ENCODE measurements at places on chromosomes 6 and 20.

DNA sequence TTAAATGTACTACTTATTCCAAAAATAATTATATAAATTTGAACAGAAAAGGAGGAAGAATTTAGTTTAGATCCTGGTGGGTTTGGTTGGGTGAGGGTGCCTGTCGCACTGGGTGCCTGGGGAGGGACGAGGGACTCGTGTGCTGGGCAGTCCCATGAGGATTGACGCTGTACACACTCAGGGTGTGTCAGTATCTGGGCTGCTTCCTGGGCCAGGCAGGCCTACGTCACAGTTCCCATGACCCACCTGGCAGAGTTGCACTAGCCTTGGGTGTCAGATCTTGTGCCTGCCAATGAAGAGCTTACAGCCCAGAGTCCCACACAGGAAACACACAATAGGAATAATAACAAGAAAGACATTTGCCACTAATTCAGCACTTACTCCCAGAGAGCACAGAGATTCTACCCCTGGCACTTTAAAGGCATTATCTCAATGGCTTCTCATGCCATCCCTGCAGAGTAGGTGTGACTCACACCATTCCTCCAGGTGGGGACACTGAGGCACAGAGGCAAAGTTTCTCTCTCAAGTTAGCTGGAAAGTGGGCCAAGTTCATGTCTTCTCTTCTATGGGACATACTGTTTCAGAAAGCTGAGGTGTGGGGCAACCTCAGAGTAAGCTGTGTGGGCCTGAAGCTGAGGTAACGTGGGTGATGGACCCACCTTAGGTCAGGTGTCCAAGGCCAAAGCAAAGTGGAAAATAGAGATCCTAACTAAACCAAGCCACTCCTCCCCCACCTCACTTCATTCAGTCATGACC lies 1.3 kb upstream of the SDCBP2 start:
- peak; percentile 33 for DNase-seq

- no peak for DNase-seq
These were observed 729.2 kb downstream of the DHX35 start for GRCh38 chr20:39691151-39691862.

GRCh38 chr6:113315165-113315564 lies 542.0 kb upstream of the MARCKS start:
- no peak for DNase-seq

- DNase-seq = no peak
These were observed 23.5 kb downstream of the CFAP206 start for GRCh38 chr6:87431263-87431662.

DNA sequence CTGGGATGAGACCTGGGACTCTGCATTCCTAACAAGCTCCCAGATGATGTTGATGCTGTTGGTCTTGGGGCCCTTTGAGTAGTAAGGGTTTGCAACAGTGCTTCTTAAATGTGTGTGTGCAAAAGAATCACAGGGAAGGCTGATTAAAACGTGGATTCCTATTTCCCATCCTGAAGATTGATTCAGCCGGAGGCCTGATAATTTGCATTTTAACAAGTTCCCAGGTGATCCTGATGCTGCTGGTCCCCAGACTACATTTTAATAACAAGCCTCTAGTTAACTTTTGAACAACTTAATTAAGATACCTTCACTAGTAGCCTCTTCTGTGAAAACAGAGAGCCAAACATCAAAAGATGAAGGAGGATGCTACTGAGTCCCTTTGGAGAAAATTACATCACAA lies 156.4 kb upstream of the LAMP5 start:
- no peak for DNase-seq

DNA sequence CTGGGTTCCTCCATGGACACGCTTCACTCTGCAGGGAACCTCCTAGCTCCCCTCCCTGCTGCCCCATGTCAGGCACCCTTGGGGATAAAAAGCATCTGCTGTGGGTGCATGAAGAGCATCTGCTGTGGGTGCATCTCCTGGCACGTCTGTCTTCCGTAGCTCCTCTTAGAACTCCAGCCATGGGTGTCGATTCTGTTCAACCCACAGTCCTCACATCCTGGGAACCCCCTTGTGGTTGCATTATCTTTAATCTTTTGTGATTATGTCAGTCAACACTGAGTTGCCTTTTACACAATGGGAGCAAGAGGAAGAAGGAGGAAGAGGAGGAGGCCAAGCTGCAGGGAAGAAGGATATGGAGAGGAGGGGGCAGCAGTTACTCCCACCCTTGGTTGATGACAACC lies 24.1 kb upstream of the CCR6 start:
- DNase-seq = no peak

DNA sequence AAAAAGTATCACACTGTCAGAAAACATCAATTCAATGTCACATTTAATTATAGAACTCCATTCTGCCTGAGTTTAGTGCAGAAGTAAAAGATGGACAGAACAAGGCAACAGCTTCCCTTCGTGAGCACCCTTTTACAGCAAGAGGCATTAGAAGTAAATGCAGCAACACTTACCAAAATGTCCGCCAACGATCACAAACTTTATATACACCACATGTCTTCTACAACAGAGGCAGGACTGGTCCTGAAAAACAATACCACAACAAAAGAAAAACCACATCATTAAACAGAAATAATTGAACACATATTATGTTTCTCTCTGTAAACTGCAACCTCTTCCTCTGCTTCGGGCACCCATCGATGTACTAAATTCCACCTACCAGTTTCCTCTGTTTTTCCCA lies 92.9 kb downstream of the FYN start:
- DNase-seq = no peak

Data from SK-MEL-5 (cell line).